Stimulated activated CD8-positive, alpha-beta memory T cell treated with anti-CD3 and anti-CD28 coated beads, Interleukin-4, amount 100 ng/mL, for 4 hours (primary cell): ENCODE measurements at places on chromosomes 4 and X.

DNA sequence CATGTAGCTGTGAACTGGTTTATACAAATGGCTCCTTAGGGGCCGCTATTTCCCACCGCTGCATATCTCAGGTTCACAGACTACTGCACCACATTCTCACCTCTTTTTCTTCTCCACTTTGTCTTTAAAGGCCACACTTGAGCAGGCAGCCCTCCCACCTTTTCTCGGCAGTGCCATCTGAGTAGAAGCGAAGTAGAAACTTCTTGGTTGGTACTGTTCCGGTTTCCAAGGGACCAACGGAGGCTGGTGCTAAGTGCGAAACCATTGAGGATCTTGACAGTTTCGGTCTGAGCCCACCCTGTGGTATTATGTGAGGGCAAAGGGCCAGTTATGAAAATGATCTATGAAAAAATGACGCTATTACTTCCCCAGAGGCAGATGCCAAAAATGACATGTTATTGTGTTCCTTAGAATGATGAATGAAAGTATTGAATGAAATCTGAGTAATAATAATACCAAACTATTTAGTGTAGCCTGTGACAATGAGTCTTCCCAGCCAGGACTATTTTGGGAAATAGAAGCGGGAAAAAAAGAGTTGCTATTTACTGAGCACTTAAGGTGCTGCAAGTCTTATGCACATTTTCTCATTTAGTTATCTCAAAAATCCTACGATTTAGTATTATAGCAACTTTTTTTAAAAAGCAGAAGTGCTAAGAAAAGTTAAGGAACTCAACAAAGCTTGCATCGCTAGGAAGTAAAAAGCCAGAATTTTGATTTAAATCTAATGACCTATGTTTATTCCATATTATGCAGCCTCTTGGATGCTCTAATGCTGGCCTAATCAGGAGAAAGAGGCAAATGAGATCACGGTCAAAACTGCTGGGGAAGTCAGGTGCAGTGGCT is 29.6 kb upstream of the CHRNA9 start:
- DNase-seq, result no peak

DNA sequence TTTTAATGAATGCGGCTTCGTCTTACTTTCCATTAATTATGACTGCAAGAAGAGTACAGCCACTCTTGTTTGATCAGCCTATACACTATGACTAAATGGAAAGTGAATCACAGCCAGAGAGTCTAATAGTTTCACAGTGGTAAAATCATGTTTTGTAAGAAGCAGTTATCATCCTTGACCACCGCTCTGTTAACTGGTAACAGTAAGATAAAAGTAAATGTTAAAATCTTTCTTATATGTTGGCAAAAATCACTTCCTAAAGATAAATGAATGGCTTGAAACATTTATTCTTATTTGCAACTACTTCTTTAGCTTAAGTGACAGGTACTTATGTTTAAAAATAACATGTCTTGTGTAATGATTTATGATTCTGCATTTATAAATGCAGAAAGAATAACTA is 13.2 kb downstream of the GALNT7 start:
- DNase-seq, result no peak

GRCh38 chr4:118833192-118833820 is 2.6 kb downstream of the SEC24D start:
- DNase-seq, result no peak

- no peak for DNase-seq
Measured at GRCh38 chrX:129876771-129877305, 29.1 kb upstream of the UTP14A start.

- DNase-seq, result no peak
Measured at GRCh38 chr4:108058685-108059440, 69.2 kb downstream of the HADH start.

DNA sequence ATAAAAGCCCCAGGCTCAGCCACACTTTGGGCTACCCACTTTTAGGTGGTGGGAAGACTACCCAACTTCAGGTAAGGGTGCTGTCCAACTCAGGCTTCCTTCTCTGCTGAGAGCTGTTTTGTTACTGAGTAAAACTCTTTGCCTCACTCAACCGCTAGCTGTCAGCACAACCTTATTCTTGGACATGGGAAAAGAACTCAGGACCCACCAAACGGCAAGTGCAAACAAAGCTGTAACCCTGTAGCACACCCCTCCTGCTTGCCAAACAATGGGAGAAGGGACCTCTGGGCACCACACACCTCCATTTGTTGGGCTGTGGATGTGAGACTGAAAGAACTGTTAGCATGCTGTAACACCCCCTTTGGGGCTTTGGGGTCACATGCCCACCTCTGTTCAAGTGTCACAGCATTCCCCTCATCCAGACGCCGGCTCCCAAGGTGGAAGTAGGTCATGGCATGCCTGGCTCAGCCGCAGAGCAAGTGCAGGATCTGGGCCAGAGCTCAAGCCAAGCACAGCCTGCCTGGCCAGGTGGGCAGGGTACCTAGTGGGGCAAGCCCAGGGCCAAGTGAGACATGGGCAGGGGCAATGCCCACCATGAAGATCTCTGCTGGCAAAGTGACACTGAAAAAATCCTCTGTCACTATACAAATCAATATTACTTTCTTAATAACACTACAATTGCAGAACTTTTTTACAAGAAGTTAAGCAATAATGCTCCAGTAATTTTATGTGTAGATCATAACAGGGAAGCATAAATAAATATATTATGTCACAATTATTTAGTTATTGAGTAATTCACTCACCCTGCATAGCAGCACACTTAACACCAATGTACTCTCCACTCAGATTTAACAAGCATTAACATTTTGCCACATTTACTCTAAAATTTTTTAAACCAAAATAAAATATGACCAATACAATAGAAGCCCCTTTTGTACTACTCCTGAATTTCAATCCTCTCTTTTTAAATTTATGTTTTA is 107.2 kb downstream of the TBCK start:
- DNase-seq, result no peak

DNA sequence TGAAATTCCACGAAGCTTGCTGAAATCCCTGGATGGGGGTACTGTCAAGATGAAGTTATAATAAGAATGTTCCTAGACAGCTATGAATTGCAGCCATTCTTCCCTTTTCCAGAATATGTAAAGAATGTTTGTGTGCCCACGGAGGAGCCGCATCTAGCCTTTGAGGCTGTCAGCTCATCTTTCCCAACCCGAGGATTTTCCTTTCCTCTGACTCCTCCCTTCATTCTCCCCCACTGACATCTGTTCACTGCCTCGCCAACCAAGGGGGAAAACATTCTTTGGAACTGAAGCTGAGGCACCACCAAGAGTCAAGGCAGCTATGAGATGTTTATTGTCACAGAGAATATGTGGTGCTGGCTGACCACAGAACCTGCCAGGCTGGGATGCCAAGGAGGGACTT is 8.8 kb downstream of the NHSL2 start:
- DNase-seq, result no peak

DNA sequence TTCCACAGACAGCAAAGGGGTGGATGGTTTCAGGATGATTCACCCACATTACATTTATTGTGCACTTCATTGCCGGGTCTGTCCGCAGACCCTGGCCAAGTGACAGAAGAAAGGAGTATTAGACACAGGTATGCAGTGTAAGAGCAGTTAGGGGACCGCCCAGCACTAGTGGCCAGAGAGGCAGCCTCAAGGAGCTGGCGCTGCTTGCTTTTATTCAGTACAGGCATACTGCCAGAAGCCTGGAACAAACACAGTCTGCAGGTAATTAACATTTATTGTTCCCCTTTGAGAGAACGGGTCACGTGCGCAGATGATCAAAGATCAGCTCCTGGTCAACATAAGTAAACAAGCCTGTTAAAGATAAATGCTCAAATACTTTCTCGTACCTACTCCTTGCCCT is 1639.0 kb upstream of the IGFBP7 start:
- no peak for DNase-seq

DNA sequence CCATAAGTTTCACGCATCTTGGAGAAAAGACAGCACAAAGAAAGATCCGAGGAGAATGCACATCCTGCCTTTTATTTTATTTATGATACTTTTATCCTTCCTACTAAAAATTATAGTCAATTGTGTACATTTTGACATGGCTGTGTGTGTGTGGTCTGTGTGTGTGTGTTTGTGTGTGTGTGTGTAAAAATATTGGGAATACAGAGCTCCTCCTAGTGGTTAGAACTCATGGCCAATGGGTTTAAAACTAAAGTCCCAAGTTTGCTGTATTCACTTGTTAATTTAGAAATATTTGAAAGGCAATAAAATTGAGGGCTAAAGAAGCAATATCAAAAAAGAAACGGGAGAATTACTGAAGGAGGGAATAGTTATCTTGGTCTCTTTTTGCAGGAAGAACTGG is 47.5 kb downstream of the NKX6-1 start:
- DNase-seq, result no peak

- DNase-seq, result no peak
Measured at GRCh38 chr4:112083587-112084347, 61.5 kb upstream of the FAM241A start.

GRCh38 chr4:11614426-11614825 is 185.7 kb upstream of the HS3ST1 start:
- DNase-seq, result no peak

- DNase-seq, result no peak
Measured at GRCh38 chr4:80179637-80180161, 17.6 kb upstream of the PRDM8 start.

DNA sequence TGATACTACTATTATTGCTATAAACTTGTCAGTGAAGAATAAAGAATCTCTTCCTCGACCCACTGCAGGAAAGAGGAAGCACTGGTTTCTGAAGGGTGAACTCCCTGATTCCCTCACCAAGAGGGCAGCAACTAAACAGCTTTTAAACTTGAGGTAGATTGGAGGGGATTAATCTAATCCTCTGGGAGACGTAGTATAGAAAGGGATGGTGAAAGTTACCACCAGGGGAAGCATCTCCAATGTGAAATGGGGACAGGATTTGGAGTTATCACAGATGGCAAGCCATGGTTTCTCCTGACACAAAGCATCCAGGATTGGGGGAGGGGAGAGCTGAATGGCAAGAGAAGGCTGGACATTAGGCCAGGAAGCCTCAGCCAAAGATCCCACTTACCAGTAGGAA is 62.7 kb upstream of the PTPN13 start:
- DNase-seq, result no peak

DNA sequence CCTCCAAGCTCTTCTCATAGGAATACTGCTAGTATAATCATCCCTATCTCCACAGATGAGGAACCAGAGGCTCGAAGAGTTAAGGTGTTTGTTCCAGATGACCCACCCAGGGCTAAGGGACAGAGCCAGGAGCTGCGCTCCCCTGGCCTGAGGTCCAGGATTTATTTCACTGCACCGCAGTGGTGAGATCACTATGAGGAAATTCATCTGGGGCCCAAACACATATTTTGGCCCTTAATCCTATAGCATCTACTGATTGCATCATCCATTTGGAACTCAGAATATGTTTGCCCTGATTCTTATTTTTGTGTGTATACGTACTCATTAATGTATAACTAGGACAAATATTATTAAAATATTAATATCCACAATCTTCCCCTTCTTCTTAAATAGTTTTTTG is 100.1 kb upstream of the RBPJ start:
- DNase-seq, result no peak

GRCh38 chr4:126658411-126658810 is 974.3 kb upstream of the INTU start:
- no peak for DNase-seq

GRCh38 chr4:159608436-159608835 is 505.6 kb downstream of the RAPGEF2 start:
- DNase-seq, result no peak

GRCh38 chr4:18923496-18924161 is 902.1 kb upstream of the LCORL start:
- DNase-seq, result no peak

DNA sequence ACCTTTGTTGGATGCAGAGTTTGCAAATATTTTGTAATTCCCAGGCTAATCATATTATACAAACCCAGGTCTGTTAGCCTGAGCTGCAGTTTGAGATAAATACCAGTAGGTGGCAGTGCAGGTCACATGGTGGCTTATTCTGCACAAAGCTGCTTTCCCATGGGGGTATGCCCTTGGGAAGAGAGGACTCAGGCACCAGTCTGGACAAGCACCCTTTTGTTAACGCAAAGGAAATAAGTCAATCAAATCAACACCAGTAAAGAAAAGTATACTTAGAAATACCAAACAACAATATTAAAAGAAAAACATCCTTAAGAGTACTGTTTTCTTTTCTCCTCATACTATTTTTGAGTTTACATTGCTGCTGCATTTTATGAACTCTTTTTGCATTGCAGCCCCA is 389.0 kb upstream of the ZFP42 start:
- DNase-seq, result no peak

- DNase-seq, result no peak
Measured at GRCh38 chr4:10949039-10949733, 264.6 kb upstream of the CLNK start.

DNA sequence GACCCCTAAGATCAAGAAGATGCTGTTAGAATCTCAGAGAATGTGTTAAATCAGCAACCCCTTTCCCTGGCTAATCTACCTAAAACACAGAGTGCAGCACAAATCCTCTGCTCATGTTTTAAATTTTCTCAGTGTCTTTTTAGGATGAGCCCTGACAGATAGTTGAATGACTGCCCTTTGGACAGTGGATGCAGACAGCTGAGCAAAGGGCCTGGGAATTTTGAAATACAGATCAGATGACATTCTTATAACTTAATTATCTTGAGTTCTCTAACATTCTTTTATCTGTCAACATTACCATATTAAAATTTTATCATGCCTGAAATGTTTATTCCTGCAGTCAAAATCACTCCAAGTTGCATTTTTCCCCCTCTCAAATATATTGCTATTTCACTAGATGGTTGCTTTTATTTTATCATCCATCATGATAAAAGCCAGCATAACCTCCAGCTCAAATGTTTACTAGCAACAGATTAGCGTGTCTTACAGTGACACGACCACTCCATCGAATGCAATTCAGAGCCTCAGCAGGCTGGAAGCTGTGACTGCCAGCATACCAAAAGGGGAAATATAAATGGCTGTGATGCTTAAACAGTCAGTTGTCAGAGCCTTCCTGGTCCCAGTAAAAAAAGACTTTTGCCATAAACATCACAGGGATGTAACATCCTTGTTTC is 22.8 kb upstream of the ARHGAP24 start:
- no peak for DNase-seq

GRCh38 chr4:13705521-13706041 is 78.1 kb upstream of the BOD1L1 start:
- DNase-seq, result no peak

GRCh38 chrX:124475358-124475757 is 129.0 kb downstream of the SH2D1A start:
- no peak for DNase-seq

GRCh38 chr4:152643153-152644035 is 36.4 kb downstream of the TMEM154 start:
- no peak for DNase-seq
